ENCODE measurements at places on chromosomes 6 and 20. TPM values are rescaled to one million over a fixed set of nuclear protein-coding genes. Genes with fewer than 3 reads are reported as not detected.

The PROKR2 gene
- not detected for total RNA-seq

DNA sequence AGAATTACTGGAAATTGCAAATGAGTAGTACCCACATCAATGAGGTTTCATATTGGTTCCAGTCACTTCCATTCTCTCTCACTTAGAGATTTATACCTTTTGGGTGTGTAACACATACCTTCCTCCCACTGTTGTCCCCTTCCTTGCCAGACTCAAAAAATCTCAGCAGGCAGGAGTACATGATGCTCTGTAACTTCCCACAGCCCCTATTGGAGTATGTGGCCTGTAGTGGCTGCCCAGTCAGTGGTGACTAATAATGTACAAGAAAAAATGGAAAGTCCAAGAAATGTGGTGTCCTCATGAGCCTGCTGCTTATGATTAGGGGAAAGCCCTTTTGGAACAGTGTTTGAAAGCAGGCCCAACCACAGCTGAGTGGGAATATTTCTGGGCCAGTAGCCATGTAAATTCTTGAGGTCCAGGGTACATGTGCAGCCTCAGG lies 312.0 kb downstream of the ZFAND3 start:
- DNase-seq: peak; percentile 37

DNA sequence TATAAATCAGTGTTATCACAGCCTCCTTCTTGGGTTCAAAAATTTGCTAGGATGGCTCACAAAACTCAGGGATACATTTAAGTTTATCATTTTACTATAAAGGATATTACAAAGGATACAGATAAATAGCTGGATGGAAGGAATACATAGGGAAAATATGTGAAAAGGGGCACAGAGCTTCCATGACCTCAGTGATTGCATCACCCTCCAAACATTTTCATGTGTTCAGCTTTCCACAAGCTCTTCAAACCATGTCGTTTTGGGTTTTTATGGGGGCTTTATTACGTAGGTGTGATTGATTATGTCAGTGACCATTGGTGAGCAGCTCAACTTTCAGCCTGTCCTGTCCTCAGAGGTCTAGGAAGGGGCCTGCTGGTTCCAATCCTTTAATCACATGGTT lies 68.0 kb downstream of the CYB5R4 start:
- DNase-seq: no peak

GRCh38 chr20:57501461-57502335 lies 23.2 kb downstream of the CTCFL start:
- no peak for DNase-seq
